ENCODE measurements at places on chromosomes 13 and 19.

DNA sequence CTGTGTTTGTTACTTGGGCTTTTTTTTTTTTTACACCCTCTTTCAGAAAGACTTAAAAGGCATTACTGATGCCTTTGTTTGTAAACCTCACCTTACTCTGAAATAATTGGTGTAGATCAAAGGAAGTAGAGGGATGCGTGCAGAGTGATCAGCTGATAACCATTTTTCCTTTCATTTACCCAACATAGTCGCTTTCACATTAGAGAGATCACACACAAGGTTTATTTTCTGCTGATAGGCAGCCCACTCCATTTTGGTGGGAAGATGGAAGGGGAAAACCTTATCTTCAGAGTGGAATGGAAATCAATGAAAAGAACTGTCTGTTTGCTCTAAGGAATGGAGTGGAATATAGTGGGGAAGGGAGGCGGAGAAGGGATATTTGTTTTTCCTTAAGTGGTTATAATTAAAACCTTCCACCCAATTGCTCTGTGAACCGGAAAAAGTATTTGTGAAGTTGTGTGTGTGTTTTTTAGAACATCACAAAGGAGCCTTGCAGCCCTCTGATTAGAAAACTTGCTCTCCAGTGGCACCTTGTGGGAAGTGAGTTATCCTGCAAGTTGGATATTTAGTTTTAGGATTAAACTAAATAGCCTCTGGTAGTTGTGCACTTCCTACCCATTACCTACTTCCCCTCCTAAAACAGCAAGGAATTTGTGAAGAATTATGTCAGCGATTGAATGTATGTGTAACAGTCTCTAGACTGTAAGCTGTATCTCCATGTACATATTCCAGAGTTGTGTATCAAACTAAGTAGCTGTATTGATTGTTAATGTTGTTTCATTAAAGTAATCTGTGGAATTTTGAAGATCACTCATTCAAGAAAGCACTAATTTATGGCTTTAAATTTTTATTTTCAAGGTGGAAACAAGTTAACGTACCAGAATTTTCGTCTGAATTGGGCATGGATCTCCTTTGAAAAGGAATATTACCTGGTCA, 76.8 kb downstream of the FREM2 start:
- DNase-seq, result peak; percentile 22

GRCh38 chr19:6806488-6806887, 34.0 kb downstream of the VAV1 start:
- DNase-seq, result no peak

GRCh38 chr13:26956522-26957142, 196.0 kb upstream of the GPR12 start:
- DNase-seq, result no peak

GRCh38 chr13:23547000-23547590, 23.1 kb upstream of the TNFRSF19 start:
- DNase-seq, result no peak

DNA sequence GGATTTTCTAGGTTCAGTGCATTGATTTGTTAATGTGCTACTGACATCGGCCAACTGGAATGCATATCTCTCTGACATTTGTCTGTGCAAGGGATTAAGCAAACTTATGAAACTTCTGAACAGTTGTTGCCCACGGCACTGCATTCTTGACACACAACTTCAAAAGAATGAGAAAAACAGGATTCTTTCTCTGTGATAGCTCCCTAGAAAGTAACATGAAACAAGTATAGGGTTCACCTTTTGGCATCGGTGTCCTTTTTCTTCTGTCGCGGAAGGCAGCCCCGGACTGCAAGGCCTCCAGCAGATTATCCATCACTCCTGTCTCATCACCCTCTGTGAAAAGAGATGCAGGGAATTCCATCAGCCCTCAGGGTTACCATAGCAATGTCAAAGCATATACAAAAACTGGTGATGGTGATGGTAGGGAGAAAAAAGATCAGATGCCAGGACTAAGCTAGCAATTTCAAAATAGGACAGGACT, 389.2 kb downstream of the DIAPH3 start:
- no peak for DNase-seq

DNA sequence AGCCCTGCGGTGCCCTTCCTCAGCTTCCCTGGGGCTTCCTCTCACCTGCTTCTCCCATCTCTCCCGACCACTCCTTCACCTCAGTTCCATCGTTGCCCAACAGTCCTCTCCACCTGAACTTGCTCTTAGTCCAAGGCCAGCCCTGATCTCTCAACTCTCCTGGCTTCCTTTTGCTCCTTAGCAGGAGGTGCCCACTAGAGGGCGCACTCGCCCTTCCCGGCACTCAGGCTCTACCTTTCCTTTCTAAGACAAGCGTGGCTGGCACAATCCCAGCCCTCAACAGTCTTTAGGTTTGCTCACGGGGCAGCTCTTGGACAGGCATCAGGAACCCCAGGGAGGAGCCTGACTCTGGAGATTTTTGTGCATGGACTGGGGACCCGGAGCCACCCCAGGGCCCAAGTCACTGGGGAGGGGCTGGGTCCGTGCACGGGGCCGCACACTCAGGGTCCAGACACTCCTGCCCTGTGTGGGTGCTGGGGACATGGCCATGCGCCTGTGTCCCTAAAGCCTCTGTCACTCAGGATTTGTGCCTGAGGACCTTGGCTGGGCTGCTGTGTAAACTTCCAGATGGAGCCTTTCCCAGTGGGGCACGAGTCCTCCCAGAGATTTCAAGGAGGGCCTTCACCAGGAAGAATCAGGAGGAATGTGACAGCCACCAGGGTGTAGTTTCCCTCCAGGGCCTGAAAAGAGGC, 12.1 kb upstream of the CEACAM8 start:
- peak; percentile 39 for DNase-seq

- no peak for DNase-seq
Observed at GRCh38 chr19:57668635-57669034, at the start of gene ZSCAN4. TSS of gene ZSCAN4 (plus strand) at chr19:57668935. CDS start at chr19:57676146, 7,211 bp downstream.

DNA sequence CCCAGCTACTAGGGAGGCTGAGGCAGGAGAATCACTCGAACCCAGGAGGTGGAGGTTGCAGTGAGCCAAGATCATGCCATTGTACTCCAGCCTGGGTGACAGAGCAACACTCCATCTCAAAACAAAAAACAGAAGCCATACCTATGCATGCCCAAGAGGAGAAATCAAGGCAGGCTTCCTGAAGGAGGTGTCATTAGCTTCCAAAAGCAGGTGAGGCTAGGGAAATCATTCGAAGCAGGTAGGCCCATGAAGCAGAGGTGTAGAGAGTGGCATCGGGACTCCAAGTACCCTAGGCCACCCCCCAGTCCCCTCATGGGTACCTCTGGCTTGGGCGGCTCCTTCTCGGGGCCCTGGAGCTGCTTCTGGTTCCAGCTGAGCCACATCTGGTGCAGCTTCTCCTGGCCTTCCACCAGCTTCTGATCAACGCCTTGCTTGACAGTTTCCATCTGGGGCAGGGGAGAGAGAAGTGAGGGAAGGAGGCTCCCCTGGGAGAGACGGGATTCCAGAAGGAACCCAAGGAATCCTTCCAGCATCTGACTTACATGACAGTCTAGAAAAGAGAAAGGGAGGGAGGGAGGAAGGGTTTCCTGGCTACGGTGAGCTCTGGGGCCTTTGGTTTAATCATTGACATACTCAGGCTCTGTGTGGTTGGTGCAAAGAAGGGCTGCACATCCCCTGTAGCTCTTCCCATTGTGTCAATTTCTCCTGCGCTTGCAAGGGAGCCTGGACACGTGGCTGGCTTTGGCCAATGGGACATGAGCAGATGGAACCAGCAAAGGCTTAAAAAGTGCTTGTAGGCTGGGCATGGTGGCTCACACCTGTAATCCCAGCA, 13.1 kb upstream of the TICAM1 start:
- DNase-seq, result no peak

GRCh38 chr19:28446511-28446910, 766.4 kb downstream of the UQCRFS1 start:
- no peak for DNase-seq

GRCh38 chr19:4010808-4011110, 3.2 kb downstream of the PIAS4 start:
- DNase-seq, result no peak

GRCh38 chr13:64066711-64067110, 2651.1 kb upstream of the PCDH20 start:
- DNase-seq, result no peak

GRCh38 chr13:101331731-101332130, 84.6 kb downstream of the NALCN start:
- no peak for DNase-seq

- no peak for DNase-seq
Observed at GRCh38 chr13:21330126-21330861, 128.8 kb downstream of the ZDHHC20 start.

- DNase-seq, result no peak
Observed at GRCh38 chr13:30832377-30832776, 73.7 kb upstream of the MEDAG start.

GRCh38 chr13:104296286-104296685, 1230.1 kb upstream of the SLC10A2 start:
- no peak for DNase-seq

GRCh38 chr19:938233-938923, 12.5 kb downstream of the ARID3A start:
- no peak for DNase-seq

- DNase-seq, result no peak
Observed at GRCh38 chr13:73991384-73991783, 142.8 kb downstream of the KLF12 start.

- DNase-seq, result no peak
Observed at GRCh38 chr19:45529420-45529785, 22.1 kb downstream of the VASP start.

GRCh38 chr19:46537136-46538097, 41.8 kb upstream of the PNMA8B start:
- DNase-seq, result no peak

- DNase-seq, result no peak
Observed at GRCh38 chr13:24822640-24823039, 58.7 kb downstream of the RNF17 start.

GRCh38 chr13:20118268-20119140, 42.3 kb downstream of the GJA3 start:
- DNase-seq, result no peak

All from NT2/D1 (cell line).